Activated effector memory CD4-positive, alpha-beta T cell treated with anti-CD3 and anti-CD28 coated beads, Interleukin-2, amount 50 U/mL, for 16 hours (primary cell): ENCODE measurements at places on chromosomes 5 and 9.
A peak's percentile ranks its signal among the peaks of the same experiment; 100 is the strongest.

DNA sequence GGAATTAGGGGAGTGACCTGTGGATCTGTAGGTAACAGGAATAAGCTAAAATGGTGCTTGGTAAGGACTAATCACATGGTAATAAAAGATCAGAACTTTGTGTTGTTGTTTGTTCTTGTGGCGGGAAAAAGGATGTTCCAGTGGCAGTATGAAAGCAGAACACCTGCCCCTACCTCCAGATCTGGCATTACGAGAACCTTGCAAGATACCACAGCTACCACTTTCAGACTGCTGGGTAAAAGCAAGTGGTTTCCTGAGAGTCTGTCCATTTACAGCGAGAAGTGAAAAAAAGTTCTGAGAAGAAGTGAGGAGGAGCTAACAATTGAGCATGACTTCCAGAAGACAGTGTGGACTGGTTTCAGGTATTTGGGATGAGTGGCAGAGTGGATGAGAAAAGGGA is 252.5 kb downstream of the TLE4 start:
- no peak for DNase-seq

GRCh38 chr9:71858812-71859211 is 52.2 kb downstream of the ABHD17B start:
- DNase-seq: no peak

GRCh38 chr9:135476561-135477355 is 2.8 kb upstream of the PPP1R26 start:
- no peak for DNase-seq

DNA sequence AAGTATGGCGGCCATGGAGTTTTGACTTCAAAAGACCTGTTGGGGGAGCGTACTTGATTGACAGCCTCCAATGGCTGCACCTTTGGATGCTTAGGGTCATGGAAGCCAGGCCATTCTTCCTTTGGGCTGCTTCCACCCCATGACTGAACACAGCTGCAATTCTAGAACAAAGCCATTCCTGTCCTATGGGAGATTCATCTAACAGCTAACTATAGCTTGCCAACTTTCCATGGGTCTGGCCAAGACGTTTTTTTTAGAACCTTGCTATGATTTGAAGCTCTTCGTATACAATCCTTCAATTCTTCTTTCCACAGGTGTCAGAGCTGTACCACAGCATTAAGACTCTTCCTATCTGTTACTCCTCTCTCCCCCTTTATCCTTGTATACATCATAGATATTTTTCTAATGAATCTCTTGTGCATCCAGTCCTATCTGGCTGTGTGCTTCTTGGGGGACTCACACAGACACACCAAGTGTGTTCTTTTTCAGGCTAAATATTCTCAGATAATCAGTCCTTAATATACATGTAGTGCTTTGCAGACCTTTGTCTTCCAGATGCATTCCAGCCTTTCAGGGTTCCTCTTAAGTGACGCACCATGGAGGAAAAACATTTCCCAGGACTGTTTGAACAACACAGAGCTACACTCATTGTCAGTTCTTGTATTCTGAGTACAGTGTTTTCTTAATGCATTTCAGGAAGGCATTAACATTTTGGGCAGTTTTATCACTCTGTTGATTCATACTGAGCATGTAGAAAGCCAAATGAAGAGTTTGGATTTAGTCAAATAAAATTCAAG is 198.9 kb downstream of the TAF11L14 start:
- DNase-seq: no peak

DNA sequence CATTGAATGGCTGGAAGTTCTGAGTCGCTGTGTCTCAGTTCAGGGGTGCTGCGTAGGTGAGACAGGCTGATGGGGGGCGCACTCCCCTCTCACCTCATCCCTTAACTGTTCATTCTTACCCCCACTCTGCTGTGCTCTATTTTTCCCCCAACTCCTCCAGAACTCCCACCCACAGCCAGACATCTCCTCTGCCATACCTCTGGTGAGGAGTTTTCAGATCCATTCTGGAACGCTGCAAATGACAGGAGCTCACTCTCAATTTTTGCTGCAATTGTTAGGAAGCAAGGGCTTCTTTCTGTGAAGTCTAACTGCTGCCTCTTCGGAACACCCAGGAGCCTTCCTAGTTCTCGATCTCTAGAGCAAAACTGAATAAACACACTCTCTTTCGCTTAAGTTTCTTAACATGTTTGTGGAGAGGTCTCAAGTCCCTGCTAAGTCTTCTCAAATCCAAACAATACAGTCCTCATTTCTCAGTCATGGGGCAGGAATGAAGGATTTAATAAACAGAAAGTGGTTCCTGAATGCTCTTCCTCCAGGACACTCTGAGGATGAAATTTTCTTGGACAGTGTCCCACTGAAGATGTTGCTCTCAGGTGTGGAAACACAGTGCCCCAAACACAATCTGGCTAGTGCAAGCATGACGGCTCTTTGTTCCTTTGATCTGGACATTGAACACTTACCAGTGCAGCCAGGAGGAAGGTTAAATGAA is 387.7 kb downstream of the KDM4C start:
- DNase-seq: no peak

DNA sequence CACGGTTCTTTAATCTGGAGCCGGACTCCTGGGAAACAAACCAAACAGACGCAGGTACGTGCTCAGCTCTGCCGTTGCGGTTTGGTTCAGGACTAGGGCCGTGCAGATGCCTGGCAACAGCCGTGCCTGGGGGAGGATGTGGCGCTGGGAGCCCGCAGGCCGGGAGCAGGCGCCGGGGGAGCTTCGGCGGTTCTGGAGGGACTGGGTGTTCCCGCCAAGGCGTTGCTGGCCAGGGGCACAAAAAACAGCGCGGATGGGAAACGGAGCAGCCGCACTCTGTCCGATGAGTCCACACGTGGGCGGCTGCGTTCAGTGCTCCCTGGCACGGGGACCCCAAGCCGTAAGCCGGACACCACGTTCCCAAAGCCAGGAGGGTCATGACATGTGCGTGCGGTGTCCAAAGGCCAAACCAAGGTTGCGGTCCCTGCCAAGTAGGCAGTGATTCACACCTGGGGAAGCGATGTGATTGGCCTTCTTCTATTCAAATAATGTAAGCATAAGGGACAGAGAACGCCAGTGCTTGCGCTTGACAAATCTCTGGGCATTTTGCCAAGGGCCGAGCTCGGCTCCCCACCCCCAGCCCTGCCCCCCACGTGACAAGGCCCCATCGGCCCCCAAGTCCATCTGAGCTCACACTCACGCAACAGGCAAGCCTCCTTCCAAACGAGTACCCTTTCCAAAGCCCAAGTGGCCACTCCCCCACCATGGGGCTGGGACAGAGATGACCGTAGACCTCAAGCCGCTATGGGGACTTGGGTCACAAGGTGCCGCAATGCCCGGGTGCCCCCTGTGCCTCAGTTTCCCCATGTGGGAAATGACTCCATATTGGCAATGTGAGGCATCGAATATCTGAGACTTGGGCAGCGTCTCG is 49.7 kb upstream of the NKD2 start:
- DNase-seq: peak; percentile 51

DNA sequence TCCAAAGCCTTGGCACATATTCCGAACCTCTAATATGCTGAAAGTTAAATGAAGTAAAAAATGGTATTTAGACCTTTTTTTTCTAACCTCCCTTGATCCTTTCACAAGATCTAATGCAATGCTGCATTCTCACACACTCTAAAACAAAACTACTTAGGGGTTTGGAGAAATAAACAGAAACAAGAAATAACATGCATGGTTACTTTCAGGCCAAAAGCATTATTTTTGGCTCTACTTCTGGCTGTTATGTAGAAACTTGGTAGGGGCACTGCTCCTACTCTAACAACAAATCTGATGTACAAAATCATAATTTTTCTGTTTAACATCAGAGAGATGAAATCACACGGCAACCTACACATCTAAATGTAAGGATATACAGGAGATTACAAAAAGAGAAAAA is 51.2 kb downstream of the CHD1 start:
- no peak for DNase-seq

DNA sequence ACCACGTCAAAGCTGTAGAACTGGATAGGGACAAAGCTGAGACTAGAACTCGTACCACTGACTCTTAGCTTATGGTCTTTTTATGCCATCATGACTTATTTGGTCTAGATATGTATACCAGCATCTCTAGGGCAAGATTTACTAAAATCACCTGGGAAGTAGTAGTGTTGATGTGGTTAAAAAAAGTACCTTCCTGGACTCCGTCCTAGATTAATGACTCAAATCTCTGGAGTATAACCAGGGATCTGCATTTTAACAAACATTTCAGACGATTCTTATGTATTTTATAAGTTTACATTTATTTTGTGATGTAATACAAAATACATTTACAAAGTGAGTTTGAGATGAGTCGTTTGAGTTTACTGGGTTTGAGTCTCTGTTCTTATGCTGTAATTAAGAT is 68.7 kb downstream of the ARHGAP26 start:
- no peak for DNase-seq

DNA sequence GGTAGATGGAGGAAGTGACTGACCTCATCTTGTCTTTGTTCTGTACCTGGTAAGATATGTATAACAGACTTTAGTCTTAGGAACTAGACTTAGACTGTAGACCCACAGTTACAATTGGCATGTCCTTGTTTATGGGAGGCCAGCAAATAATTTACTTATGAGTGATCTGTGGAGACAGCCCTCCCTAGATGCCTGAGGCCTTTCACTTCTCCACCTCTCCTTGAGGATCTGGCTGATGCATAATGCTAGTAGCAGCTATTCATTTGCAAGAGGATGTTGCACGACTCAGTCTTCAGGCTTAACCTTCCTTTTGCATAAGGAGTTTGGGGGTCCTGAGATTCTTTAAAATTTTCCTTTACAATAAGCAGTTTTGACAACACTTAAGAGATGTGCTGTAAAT is 100.7 kb downstream of the YTHDC2 start:
- no peak for DNase-seq

DNA sequence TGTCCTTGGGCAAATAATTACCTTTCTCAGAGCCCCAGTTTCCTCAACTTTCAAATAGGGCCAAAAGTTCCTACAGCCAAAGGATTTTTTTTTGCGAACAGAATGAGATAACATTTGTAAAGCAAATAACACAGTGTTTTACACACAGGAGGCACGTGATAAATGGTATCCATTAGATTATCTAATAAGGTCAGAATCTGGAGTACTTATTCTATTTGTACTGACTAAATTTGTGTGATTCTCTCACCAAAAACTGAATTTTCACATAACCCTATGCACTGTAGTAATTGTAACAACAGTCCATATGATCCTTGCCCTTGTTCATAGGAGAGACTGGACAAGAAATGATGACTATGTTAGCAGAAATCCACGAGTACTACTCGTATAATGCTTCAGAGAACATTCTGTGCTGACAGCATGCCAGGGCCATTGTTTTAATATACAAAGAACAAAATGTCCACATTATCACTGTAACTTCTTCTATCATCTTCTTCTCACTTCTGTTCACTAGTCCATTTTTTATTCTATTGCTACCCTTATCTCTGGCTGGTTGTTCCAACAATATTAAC is 13.9 kb upstream of the FEM1C start:
- no peak for DNase-seq

DNA sequence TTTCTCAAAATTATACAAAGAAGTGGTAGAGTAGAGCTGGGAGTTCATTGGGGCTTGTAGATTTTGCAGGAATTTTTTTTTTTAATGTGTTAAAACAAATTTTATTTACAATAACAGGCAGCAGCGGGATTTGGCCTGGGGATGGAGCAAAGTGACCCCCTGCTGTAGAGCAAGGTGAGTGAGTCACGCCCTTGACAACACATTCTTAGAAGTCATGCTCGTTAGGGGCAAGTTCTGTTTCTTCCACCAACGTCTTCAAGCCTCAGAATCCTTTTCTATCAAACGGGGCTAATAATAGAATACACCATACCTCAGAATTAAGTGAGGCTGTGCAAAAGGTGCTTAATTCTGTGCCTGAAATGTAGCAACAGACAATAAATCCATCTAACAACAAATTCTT is 1.1 kb upstream of the ANKDD1B start:
- no peak for DNase-seq

GRCh38 chr5:37211661-37212060 is 37.5 kb downstream of the CPLANE1 start:
- DNase-seq: no peak

- no peak for DNase-seq
Measured at GRCh38 chr9:136258786-136259516, 13.3 kb upstream of the QSOX2 start.

DNA sequence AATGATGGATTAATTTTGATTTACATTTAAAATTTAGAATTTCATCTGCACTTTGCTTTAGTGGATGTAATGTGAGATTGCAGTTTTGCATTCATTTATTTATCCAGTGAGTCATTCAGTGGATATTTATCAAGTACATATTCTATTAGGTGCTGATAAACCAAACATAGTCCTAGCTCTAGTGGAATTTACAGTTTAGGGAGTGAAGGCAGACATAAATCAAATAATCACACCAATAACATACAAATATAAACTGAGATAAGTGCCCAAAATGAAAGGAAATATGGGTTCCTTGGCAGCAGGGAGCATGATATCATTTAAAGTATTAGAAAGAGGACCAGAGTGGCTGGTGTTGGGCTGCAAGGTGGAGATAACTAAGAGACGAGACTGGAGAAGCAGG is 14.7 kb upstream of the NIPBL start:
- DNase-seq: no peak

- no peak for DNase-seq
Measured at GRCh38 chr5:43563321-43563720, 6.4 kb upstream of the PAIP1 start.

- no peak for DNase-seq
Measured at GRCh38 chr5:151819830-151820229, 48.1 kb downstream of the G3BP1 start.

DNA sequence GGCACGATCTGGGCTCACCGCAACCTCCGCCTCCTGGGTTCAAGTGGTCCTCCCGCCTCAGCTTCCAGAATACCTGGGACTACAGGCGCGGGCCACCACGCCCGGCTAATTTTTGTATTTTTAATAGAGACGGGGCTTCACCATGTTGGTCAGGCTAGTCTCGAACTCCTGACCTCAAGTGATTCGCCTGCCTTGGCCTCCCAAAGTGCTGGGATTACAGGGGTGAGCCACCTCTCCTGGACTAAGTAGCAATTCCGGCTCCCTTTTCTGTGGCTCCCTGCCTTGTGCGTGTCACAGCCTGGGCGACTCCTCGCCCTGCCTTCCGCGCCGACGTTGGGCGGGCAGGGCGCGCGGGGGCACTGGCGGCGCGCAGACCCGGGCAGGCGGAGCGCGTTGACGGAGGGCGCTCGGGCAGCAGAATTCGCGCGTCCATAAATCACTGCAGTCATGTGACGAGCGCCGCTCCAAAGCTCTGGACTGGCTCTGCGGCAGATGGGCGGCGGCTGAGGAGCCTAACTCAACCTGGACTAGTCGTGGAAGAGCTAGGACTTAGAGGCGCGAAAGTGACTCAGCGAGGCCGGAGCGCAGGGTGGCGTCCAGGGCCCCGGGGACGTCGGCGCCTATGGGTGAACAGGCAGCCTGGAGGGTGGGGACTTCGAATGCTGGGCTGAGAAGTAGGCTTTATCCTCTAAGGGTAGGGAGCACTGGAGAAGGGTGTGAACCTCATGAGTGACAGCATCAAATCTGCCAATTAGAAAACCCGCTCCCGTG is 1.4 kb upstream of the CIZ1 start:
- DNase-seq: peak; percentile 84
